Stimulated activated CD4-positive, alpha-beta T cell treated with anti-CD3 and anti-CD28 coated beads, TNF-alpha, amount 100 ng/mL, for 48 hours (primary cell): ENCODE measurements at places on chromosomes 13 and 19.

- no peak for DNase-seq
These were observed 534 bp downstream of the STK24 start for GRCh38 chr13:98576200-98576945.

DNA sequence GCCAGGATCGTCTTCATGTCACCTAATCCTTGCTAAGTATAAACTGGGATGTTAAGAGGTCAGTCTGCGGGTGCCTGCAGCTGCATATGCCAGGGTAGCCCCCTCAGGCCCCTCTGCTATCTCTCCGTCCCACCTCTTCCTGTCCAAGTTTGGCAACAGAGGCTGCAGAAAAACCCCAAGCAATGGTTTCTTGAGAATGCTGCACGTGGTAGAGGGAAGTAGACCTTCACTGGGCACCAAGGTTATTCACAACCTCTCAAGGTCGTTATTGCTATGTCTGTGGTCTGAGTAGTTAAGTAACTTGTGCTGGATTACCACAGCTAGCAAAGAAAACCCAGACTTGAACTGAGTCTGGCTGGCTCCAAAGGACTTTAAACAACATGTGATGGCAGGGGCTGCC, 77.9 kb upstream of the XPO4 start:
- DNase-seq = no peak

- DNase-seq = no peak
These were observed 1.7 kb downstream of the COL4A2 start for GRCh38 chr13:110308656-110309359.

- DNase-seq = no peak
These were observed 5.2 kb upstream of the ATP1A3 start for GRCh38 chr19:41999071-41999877.

DNA sequence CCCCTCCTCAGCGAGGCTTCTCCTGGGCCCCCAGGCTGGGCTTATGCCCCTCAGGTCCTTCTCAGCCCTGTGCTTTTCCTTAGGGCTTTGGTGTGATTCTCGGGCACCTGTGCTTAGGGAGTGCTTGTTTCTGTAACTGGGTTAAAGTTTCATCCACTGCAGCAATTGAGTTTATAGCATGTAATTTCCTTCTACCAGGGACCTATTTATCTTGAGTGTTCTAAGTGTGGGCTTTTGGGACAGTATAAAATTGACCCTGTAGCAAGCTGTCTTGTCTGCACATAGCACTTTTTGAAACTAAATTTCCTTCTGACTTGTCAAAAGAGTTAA, 47.6 kb downstream of the GATAD2A start:
- DNase-seq = no peak

DNA sequence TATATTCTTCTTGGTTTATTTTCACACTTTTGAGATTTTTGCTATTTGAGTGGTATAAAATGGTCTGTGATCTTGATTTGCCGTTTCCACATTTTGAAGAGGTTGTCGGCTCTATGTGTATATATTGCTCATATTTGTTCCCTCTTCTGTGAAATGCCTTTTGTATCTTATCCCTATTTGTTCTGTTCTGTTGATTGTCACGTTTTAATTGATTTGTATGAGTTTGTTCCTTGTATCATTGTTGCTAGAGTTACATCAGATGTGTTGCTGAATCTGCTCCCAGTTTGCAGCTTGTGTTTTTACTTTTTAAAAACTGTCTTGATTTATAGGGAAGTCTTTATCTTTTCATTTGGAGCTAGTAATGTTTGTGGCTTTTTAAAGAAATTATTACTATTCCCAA, 17.1 kb downstream of the USPL1 start:
- DNase-seq = no peak

DNA sequence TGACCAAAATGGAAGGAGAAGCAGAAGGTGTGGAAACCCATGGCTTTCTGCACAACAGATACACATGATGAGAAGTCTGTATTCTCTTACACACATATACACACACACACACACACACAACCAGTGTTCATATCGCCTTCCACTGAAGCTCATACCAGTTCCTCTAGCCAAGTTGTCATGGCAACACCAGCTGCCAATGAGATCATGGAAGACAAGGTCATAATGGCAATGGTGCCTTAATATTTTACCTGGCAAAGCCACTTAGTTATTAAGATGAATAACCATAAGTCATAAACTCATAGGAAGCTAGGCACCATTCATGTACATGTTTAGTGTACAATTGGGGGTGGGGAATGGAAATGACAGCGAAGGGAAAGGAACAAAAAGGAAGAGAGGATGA, 2.6 kb upstream of the DHRS12 start:
- DNase-seq = no peak

- no peak for DNase-seq
These were observed 10.5 kb downstream of the MEGF8 start for GRCh38 chr19:42335971-42336370.

GRCh38 chr13:80151016-80151415, 189.9 kb downstream of the SPRY2 start:
- no peak for DNase-seq

DNA sequence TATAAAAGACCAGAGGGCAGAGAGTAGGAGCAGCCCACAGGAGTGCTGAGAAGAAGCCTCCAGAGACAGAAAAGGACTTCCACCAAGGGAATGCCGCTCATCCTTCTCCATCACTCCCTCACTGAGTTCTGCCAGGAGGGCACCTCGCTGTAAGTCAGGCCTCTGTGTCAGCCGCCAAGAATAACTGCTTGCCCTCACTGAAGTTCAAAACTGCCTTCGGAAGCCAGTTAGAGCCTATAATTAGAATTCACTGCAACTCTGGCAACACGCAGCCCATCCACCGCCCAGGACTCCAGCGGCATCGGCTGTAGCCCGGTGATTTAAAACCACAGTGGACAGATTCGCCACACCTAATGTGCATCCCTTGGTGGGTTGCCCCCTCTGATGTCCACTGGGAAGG, 281.8 kb upstream of the ZNF507 start:
- no peak for DNase-seq

GRCh38 chr19:41932259-41932719, 4.0 kb upstream of the ERFL start:
- DNase-seq = no peak

- no peak for DNase-seq
These were observed 24.0 kb upstream of the TEX29 start for GRCh38 chr13:111296417-111296816.

DNA sequence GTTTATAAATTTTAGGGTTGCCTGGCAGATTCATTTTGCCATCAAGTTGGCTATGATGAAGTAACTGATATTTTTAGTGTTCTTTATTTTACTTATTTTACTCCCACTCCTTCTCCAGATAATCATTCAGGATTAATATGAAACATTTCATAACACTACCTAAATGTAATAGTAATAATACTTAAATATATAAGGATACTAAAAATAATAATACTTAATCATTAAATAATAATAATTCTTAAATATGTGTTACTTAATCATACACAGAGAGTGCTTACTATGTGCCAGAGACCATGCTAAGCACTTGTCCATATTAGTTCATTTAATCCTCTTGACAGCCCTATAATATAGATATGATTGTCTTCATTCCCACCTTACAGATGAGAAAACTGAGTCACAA, 23.0 kb upstream of the OXGR1 start:
- DNase-seq = no peak

GRCh38 chr13:45728759-45729158, 26.6 kb downstream of the CBY2 start:
- DNase-seq = no peak

DNA sequence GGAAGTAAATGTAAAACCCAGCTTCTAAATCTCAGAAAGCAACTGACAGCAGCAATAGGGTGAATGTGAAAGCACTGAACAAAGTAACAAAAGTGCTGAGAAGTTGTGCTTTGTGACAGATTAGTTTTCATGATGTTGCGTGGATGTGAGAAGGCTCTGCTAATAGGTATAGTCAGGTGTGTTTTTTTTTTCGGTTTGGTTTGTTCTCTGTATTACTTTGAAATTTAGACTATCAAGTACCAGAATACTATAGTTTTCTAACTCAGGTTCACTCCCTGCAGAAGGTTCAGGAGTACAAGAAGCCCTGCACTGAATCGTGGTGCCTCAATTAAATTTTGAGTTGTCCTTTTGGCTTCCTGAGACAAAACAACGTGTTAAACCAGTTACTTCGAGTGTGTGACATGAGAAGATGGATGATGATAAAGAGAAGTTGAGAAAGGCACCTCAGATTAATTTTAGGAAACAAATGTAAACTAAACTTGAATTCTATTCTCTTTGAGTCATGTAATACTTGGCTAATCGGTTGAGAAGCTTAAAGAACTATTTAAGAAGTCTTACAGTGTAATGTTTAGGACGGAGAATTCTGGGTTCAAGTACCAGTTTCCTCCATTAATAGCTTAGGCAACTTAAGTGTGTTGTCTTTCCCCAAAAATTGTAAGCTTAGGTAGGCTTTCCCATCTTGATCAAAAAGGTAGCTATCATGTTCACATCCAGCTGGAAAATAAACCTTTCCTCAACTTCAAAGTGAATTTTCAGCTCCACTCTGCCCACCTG, 10.3 kb downstream of the MIR17HG start:
- no peak for DNase-seq

GRCh38 chr13:19661561-19661960, 28.1 kb downstream of the MPHOSPH8 start:
- no peak for DNase-seq

GRCh38 chr13:24618011-24618955, 61.9 kb upstream of the ATP12A start:
- DNase-seq = peak; percentile 43

DNA sequence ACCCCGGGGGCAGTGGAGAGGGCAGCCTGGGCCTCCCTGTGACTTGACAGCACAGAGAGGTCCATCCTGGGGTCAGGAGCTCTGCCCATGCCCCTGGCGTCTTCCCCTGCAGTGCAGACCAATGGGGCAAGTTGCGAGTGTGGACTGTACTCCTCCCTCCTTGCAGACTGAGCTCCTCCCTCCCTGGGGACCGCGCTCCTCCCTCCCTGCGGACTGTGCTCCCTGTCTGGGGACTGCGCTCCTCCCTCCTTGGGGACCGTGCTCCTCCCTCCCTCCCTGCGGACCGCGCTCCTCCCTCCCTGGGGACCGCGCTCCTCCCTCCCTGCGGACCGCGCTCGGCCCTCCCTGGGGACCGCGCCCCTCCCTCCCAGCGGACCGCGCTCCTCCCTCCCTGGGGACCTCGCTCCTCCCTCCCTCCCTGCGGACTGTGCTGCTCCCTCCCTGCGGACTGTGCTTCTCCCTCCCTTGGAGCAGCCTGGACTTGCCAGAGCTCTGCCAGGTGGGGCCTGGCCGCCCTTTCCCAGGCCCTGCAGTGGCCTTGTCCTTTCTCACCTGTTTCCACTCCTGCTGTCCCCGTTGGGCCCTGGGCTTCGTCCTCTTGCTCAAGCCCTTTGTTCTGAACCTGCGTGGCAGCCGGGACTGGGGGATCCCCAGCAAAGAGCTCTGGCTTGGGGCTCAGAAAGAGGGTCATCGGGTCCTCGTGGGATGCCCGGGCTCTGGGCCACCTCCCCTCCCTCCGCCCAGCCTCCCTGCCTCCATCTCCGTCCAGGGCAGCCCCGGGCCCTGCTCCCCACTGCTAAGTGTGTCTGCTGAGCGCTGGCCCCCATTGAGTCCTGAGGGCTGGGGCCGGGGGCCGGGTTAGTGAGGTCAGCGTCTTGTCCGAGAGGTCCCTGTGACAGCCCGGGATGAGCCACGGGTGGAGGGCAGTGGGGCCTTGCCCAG, 6.8 kb downstream of the GAMT start:
- no peak for DNase-seq

DNA sequence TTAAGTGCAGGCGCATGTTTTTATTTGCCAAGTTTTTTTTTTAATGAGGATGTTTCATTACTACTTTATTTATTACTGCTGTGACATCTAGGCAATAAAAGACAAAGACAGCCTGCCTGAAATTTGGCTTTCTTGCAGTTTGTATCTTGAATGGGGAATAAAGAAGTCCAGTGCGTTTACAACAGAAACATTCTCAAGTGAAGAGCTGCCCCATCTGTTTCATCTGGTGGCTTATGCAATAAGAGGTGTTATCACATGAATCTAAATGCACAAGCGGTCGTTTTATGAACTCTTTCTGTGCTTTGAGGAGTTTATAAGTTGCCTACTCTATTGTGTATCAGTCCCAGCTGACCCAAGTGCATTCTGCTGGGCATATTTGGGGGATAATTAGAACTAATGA, 12.6 kb upstream of the MAB21L1 start:
- DNase-seq = no peak

DNA sequence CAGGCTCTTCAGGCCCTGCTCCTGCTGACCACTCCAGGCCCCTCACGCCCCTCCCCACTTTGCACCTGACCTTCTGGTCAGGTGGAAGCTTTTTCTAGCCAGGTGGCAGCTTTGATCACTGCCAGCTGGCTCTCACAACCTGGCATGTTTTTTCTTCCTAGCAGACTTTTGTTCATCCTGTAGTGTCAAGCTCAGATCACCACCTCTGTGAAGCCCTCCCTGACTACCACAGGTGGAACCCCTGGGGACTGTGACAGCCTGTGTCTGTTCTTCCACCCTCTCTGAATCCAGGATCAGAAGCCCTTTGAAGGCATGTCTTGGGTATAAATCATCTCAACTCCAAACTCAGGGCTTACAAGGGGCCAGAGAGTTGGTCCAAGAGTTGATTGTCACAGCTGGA, 10.3 kb upstream of the CNFN start:
- DNase-seq = no peak

GRCh38 chr13:75945841-75946482, 309.8 kb downstream of the LMO7 start:
- DNase-seq = no peak

GRCh38 chr19:788983-789700, 8.1 kb upstream of the PTBP1 start:
- no peak for DNase-seq

- DNase-seq = no peak
These were observed 379.0 kb downstream of the OXGR1 start for GRCh38 chr13:96615252-96615651.

GRCh38 chr13:104071806-104072205, 1005.6 kb upstream of the SLC10A2 start:
- DNase-seq = no peak

DNA sequence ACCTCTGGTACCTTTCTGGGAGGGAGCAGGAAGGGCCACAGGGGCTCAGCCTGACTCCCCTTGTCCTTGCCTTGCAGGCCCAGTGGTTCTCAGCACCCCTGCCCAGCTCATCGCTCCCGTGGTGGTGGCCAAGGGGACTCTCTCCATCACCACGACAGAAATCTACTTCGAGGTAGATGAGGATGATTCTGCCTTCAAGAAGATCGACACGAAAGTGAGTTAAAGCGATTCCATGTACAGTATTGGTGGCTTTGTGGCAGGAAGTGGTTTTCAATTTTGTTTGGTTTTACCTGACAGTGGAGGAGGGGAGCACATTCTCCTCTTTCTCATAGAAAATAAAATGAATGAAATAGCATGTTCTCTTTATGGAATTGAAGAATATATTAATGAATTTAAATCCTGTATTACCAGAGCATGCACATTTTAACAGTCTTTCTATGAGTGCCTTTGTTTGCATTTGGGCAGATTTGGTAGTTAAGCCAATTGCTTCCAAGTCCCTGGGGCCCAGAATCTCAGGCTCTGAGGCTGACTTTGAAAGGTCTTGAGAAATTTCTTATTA, 4.1 kb downstream of the MAB21L1 start:
- no peak for DNase-seq
